Activated T-cell treated with anti-CD3 and anti-CD28 coated beads, Interleukin-2, amount 50 U/mL, for 72 hours (primary cell): ENCODE measurements at places on chromosomes 2 and 18. TPM values are rescaled to one million over a fixed set of nuclear protein-coding genes. Genes with fewer than 3 reads are reported as not detected.

The MBOAT2 gene
- total RNA-seq = 3.5 TPM

The MOGAT1 gene
- not detected for total RNA-seq

The SF3B6 gene
- 115 TPM for total RNA-seq

The SERPINB2 gene
- not detected for total RNA-seq

The CYBRD1 gene
- 3.2 TPM for total RNA-seq

GRCh38 chr2:150595803-150596470, 108.5 kb upstream of the RND3 start:
- H3K27me3 ChIP-seq = no peaks in the 10 kb centered on the region
- no peaks in the 10 kb centered on the region for H3K4me1 ChIP-seq
- no peaks in the 10 kb centered on the region for H3K36me3 ChIP-seq
- no peak overlapping the region for H3K27ac ChIP-seq
- DNase-seq = no peak
- no peak overlapping the region for H3K4me3 ChIP-seq

DNA sequence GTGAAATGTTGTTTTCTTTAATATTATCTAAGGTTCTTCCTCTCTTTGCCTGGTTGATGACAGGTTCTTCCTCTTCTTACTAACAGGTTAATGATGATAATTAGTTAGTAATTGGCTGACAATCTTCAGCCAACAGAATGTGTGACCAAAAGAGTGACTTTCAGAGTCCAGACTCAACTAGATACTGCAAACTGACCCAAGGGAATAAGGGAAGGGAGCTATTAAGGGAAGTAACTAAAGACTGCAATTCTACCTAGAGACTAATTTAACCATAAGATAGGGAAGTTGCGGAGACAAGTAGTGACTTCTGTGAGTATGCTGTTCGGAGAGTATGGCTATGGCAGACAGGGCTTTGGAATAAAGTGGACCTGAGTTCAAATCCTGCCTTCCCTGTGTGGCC, 127.3 kb upstream of the TACR1 start:
- H3K27ac ChIP-seq = no peak overlapping the region
- no peaks in the 10 kb centered on the region for H3K4me1 ChIP-seq
- DNase-seq = no peak
- H3K4me3 ChIP-seq = no peak overlapping the region

GRCh38 chr2:83461135-83461534, 997.9 kb downstream of the SUCLG1 start:
- H3K36me3 ChIP-seq = no peaks in the 10 kb centered on the region
- no peaks in the 10 kb centered on the region for H3K27me3 ChIP-seq
- H3K4me3 ChIP-seq = no peak overlapping the region

GRCh38 chr2:149080099-149080498, 41.6 kb downstream of the LYPD6B start:
- H3K36me3 ChIP-seq = no peaks in the 10 kb centered on the region
- H3K4me1 ChIP-seq = no peaks in the 10 kb centered on the region
- peaks cover 31% of the 10 kb centered on the region for H3K27me3 ChIP-seq
- H3K27ac ChIP-seq = no peak overlapping the region
